Stimulated activated CD4-positive, alpha-beta T cell treated with anti-CD3 and anti-CD28 coated beads, Interleukin-4, amount 100 ng/mL, for 4 hours (primary cell): ENCODE measurements at places on chromosomes 11 and 22.

GRCh38 chr11:26331911-26332571 lies at the start of gene ANO3:
Gene ANO3 (plus strand): TSS chr11:26332130. CDS start chr11:26332276, 146 bp downstream.
- no peak for DNase-seq

DNA sequence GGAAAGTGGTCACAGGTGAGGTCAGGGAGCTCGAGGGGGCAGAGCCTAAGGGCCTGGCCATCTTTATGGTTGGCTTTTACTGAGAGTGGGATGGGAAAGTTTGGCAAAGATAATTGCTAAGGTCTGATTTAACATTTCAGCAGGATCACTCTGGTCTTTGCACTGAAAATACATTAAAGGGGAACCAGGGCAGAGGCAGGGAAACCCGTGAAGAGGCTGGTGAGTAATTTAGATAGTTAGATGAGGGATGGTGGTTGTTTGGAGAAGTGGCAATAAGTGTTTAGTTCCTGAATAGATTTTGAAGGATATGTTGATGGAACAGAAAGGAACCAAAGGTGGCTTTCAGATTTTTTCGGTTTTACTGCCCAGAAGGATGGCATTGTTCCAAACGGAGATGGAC lies 50.8 kb downstream of the SCN3B start:
- no peak for DNase-seq

GRCh38 chr11:41308286-41308685 lies 151.2 kb downstream of the LRRC4C start:
- DNase-seq = no peak

GRCh38 chr11:108825381-108825780 lies 160.5 kb downstream of the DDX10 start:
- no peak for DNase-seq

- no peak for DNase-seq
These were observed 43.2 kb downstream of the OR4C45 start for GRCh38 chr11:50075856-50076255.

DNA sequence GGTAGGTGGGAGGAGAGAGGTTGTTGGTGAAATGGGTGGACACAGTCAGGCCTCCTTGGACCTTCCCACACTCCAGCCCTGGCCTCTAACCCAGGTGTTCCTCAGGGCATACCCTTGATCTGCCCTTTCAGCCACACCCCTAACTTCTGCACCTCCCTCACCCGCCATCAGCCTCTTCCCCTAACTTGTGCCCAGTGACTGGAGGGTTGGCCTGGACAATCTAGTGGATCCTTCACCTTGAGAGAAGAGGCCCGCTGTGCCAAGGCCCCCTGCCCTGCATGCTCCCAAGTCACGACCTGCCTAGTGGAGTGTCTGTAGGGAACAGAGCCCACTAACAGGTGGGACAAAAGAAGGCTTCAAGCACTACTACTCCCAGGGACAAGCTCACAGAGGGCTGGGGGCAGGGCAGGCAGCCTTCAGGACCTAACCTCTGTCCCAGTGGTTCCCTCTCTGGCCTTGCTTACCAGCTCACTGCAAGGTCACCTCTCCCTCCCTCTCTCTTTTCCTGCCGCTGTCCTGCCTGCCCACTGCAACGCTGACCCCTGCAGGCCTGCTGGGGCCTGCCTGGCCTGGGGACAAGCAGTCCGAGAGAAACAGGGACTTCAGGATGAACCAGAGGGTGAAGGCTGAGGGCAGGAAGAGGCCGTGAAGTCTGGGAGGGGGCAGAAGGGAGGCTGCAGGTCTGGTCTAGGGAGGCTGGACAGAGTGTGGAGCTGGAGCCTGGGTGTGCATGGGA lies 3.3 kb downstream of the SYT7 start:
- no peak for DNase-seq

DNA sequence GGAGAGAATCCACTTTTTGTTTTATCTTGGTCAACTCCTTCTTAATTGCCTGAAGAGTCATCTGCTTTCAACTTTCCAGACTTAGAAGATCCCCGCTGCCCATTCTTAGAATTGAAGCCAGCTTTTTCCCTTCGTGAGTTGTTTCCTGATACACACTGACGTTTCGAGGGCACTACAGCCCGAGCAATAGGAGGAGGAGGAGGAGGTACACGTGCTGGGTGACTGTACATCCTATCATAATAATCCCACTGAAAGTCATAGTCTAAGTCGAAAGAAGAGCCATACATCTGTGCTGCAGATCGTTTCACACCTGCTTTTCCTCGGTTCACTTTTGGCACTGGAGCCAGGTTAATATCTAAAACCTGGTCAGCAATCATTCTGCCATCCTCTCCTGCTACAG lies 606.1 kb downstream of the DLG2 start:
- DNase-seq = no peak

DNA sequence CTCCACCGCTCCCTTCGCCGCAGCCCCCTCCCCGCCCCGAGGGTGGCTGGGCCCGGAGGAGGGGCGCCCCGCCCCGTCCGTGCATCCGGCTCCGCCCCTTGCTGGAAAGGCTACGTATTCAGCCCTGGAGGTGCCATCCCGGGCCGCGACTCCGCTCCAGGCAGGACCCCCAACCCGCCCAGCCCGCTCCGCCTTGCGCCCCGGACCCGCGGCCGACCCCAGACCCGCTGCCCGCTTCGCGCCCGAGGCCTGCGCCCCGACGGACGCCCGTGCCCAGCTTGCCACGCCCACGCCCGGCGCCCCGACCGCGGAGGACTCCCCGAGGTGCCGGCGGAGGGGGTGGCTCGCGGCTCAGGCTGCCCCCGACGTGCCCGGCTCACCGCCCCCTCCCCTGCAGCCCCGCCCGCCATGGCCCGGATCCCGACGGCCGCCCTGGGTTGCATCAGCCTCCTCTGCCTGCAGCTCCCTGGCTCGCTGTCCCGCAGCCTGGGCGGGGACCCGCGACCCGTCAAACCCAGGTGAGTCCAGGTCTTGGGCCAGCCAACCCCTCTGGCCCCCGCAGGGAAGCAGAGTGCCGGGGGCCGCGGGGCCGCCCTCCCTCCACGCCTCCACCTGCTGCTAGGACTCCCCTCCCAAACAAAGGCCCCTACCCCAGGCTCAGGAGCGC lies at the start of gene ADM2:
TSS of gene ADM2 (plus strand) at position 104 of the 667 bp plus-strand sequence. CDS start at position 409, 305 bp downstream.
- peak; percentile 72 for DNase-seq

DNA sequence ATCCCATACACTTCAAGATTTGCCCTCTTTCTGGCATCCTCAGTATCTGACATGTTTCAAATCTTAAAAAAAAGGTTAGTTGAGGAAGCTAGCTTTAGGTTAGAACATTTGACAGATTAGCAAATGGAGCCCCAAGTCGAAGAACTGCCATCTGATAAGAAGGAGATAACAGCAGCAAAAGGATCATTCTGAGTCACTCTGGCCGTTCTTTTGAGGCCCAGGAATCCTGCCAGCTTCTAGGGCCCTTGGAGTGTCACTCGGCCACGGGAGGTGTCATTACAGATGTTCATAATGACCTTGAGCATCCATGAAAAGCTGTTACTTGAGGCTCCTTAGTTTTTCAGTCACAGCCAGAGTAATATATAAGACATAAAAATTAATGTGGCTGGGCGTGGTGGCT lies 132.1 kb upstream of the RASSF10 start:
- DNase-seq = no peak

DNA sequence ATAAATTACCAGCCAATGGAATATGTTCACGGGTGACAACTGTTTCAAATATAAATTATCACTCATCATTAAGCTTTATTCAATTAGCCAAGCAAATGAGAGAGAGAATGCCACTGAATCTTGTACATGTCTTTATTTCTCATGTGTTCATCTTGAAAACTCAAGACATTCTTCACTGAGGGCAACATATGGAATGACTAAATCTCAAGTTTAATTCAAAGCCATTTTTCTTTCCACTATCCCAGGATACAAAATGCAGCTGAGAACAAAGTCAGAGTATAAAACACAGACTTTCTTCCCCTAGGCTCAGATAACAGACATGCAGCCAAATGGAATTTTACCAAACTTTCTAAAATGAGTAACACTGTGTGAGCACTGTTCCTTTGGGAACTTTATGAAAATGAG lies 12.1 kb upstream of the BBOX1 start:
- no peak for DNase-seq

DNA sequence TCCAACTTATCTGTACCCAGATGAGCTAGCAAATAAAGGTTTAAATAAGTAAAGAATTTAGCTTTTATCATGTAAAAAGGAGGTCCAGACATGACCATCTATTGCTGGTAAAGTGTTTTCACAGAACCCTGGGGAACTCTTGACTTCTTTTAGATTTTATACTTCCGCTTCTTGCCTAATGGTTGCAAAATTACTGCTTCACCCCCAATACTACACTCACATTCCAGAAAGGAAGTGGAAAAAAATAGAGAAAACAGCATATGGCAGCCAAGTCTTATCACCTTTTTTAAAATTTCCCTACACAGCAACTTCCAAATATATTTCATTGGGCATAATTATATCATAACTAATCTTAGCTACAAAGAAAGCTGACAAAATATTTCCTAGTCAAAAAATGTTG lies 12.1 kb downstream of the BBOX1 start:
- DNase-seq = no peak

GRCh38 chr22:30948930-30949342 lies 19.6 kb downstream of the MORC2 start:
- DNase-seq = no peak

GRCh38 chr11:108838102-108838791 lies 173.4 kb downstream of the DDX10 start:
- no peak for DNase-seq

GRCh38 chr11:102560555-102561011 lies 30.0 kb upstream of the MMP7 start:
- DNase-seq = no peak

DNA sequence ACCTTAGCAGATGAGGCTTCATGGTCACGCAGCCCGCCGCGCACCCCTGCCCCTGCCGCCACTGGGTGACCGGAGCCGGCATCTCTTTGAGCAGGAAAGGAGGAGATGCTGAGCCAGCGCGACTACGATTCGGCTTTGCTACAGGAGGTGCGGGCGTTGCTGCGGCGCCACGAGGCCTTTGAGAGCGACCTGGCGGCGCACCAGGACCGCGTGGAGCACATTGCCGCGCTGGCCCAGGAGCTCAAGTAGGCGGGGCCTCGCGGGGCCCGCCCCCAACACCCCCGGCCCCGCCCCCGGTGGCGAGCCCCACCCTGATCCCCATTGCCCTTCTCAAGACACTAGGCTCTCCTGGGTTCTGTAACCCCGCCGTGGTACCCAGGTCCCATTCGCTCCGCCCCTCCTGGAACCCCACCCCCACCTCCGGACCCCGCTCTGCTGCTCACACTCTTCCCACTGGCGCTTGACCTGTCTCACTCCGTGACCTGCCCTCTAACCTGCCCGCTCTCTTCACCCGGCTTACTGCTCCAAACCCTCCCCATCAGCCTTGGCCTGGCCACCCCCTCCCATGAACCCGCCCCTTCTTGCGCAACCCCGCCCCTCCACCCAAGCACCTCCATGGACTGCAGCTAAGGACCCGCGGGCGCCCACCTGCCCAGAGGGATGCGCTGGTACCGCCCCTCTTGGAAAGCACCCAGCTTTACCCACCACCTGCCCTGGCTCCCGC lies 9.1 kb downstream of the CTSF start:
- DNase-seq = peak; percentile 42

- DNase-seq = no peak
These were observed 10.2 kb downstream of the ZC3H7B start for GRCh38 chr22:41311487-41311886.

DNA sequence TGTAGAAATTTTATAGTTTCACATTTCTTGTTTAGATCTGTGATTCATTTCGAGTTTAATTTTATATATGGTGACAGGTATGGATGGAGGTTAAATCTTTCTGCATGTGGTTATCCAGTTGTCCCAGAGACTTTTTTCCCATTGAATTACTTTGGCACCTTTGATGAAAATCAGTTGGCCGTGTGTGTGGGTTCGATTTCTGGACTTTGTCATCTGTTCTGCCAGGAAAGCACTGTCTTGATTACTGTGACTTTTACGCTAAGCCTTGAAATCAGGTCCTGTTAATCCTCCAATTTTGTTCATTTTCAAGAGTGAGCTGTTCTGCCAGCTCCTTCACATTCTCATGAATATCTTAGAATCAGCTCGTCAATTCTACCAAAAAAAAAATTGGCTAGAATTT lies 107.4 kb downstream of the KCNQ1 start:
- no peak for DNase-seq

DNA sequence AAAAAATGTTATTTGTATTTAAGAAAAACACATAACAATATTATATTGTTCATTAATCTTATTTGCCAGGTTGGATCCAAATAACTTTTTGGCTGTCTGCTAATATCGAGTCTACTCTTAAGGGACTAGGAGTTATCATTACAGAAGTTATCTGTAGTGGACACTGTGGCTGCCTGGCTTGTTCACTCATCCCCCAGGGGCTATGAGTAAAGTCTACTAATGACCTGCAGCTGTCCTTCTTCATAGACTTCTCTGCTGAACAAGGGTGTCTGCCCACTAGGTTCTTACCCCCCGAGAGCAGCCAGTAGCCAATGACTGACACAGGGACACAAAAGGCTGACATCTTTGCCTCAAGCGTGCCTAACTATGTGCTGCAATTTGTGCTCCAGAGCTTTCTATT lies 69.7 kb downstream of the APIP start:
- no peak for DNase-seq

DNA sequence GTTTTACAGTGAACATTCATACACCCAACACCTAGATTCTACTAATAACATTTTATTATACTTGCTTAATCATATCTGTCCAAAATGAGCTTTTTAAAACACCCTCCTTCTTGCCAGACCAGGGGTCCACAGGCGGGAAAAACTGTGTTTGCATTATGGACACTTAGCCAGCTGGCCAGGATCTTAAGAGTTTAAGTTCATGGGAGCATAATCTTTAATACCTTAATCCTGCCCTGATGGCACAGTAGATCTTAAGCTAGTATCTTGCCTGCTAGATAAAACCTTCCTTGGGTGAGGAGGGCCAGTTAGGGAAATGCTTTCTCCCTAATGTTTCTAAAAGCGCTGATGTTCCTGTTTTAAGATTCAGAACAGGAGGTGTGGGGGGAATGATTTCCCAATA lies 13.1 kb upstream of the CCDC134 start:
- DNase-seq = no peak

GRCh38 chr11:61632096-61632495 lies 48.1 kb upstream of the DAGLA start:
- DNase-seq = no peak

DNA sequence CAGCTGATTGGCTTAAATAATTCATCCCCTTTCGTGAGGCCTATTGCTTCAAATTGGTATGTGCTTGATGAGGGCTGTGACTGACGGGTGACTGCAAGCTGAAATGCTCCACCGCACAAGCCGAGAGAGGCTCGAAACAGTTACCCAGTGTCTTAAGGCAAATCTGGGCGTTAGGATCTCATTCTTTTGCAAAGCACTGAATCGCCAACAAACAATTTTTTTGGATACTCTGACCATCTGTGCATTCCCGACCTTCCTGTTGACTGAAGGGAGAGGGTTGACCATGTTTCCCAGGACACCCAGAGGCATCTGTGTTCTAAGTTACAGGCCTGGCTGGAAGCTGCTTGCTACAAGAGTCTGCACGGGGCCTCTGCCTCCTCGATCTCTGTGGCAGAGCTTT lies 32.1 kb downstream of the CACNG2 start:
- DNase-seq = no peak
